ENCODE measurements at places on chromosomes 12 and 14.

DNA sequence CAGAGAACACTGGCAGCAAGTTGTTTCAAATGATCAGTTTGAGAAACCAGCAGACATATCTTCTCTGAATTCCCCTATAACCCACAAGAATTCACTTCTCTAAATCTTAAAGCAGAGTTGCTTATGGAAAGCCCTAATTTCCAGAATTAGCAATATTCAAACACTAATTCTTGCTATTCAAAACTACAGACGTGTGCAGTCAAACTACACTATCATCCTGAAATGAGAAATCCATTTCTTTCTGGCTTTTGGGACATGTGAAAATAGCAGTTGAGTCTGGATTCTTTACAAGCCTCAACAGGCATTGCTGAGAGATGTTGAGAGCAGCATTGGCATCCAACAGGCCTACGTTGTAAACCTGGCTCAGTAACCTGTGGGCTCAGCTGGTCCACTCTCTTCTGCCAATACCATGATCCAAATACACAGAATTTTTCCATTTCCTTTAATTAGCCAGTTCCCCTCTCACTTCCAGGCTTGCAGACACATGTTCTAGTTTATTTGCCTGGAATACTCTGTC lies 74.6 kb upstream of the TMTC1 start:
- DNase-seq = no peak

DNA sequence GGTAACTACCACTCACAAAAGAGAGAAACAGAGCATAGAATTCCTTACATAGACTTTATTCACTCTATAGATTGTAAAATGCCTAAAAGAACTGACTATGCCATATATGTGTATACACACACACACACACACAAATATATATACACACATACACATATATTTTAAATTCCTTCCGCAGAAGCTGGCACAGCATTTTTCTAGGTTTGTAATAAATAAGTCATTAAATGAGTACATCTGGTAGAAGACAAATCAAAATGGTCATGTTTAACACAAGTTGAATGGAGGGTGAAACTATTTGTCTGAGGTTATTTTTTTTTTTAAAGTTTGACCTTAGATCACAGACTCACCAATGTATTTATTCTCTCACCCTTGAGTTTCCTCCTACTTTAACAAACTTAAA lies 58.2 kb downstream of the CCER1 start:
- no peak for DNase-seq

- DNase-seq = no peak
Observed at GRCh38 chr12:82873951-82874350, 187.2 kb downstream of the TMTC2 start.

DNA sequence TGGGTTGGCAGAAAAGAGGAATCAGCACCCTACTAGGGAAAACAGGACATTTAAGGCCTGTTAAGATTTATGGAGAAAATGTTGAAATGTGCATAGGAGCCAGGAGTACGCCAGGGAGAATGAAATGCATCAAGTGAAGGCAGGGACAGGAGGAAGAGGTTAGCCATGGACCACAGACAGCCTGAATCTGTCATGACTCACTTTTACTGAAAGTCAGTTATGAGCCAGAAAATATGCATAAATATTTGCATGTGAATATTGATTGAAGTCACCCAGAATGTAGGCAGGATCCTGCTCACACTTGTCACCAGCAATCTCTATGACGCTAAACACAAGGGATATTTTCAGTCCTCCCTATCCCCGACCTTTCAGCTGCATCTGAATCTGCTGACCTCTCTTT lies 25.1 kb upstream of the CDK17 start:
- no peak for DNase-seq

GRCh38 chr12:2735432-2735831 lies 59.3 kb upstream of the FKBP4 start:
- no peak for DNase-seq

- DNase-seq = no peak
Observed at GRCh38 chr14:22448035-22448904, 140.8 kb downstream of the DAD1 start.

DNA sequence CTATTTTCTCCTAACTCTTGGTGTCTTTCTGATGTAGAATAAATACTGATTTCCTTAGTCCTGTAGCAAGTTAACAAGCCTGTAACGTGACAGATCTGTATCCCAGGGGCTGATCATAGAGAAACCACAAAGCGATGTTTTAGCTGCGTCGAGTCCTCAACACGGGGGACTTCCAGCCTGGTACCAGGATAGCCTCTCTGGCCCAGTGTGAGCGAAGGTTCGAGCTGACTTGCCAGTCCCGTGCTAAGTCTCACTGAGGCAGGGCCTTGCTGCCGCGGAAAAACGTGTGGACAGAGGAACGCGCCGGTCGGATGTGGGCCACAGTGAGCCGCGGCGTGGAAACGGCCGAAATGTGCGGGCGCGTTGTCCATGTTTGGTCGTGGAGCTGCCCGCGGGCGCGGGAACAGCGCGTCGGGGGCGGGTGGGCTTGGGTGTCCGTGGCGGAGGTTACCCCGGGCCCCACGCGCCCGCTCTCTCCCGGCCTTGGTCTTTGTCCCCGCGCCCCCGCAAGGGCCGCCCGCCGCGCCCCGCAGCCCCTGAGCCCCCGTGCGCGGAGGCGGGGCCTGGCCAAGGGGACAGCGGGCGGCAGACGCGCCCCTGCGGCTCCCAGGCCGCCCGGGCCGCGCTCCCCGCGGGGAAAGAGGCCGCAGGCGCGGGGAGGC lies 531 bp upstream of the EML1 start:
- DNase-seq = no peak

- DNase-seq = no peak
Observed at GRCh38 chr12:14261861-14262260, 103.6 kb upstream of the ATF7IP start.

DNA sequence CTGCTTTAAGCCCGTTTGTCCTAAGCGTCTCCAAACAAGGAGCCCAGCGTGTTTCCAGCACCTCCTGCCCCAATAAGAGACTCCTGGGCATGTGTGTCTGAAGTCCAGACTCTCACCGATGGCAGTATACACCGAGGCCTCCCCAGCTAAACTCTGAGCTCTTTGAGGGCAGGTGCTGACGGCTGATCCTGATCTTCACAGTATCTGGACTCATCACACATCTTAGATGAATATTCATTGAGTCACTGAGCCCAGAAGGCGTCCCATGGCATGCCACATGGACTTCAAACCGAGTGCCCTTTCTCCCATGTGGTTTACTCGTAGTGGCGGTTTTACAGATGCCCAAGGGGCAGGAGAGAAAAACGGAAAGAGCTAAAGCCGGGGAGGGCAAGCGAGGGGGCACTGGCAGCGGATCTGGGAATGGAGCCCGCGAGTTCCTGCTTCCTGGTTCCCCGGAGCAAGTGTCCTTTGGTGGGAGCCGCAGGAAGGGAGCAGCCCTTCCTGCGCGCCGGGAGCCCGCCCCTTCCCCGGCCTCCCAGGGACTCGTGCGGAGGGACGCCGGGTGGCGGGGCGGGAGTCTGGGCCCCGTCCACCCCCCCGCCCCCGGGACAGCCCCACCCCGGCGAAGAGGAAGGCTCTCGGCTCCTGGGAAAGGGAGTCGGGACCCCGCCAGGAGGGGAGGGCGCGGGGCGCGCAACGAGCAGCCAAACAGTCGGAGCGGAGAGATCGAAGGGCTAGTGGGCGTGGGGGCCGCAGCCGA lies 585 bp upstream of the TEAD4 start:
- DNase-seq = no peak

GRCh38 chr14:35072226-35072625 lies 26.2 kb downstream of the FAM177A1 start:
- no peak for DNase-seq

DNA sequence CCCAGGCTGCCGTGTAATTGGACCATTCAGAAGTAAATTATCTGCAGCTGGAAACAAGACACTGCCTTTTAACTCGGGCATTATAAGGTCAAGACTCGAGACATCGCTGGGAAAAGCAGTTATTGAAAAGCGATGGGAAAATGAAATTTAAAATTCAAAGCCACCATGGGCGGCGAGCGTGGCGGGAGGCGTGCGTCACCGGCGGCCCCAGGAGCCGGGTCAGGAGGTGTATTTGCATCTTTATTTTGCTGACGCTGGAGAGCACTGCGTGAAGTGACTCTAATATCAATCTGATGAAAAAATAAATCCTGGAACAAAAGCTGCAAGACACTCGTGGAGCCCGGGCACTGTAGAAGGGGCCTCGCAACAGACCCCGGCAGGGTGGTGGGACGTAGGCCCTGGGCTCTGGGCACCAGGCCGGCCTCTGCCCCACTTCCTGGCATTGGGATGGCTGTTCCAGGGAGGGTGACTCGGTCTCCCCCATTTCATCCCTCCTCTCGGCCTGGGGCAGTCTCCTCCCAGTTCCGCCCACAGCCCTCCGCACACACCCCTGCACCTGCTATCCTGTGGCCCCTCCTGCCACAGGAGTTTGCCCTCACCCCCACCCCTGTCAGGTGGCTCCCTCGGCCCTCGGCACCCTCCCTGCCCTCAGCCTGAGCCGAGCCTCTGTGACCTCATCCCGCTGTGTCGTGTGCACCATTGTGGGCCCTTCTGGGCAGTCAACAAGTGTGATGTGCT lies 196.2 kb downstream of the KIF26A start:
- no peak for DNase-seq

DNA sequence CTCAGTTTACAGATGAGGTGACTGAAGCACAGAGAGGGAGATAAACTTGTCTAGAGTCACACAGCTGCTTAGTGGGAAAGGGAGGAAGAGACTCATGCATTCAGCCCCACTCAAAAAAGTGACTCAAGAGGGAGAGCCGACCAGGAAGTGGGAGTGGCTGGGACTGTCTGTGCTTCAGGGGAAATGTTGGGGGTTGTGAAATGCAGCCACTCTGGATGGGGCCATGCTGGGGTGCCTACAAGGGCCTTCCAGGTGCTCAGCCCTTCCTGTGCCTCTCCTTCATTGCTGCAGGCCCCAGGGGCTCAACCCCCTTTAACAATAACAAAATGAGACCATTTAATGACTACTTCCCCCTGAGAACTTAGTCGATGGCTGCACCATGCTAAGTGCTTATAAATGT lies 41.8 kb downstream of the CACNA1C start:
- DNase-seq = no peak

DNA sequence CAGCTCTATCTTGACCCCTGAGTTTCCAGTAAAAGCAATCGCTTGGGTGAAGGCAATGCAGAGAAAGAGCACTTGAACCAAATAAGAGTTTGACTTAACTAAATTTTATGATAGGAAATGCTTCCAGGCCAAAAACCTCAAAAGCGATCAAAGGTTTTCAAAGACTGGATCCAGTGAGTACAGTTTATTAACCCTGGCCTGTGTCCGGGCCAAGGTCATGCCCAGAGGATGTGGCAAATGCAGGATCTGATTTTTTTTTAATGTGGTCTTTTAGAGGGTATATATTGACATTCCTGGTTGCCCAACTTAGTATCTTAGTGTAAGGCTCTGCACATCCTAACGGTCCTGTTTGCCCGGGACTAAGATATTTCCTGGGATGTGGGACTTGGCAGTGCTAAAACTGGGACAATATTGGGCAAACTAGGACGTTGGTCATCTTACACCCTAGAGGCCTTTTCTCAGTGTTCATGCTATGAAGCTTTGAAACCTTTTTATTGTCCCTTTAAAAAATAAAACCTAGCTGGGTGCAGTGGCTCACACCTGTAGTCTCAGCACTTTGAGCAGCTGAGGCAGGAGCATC lies 40.1 kb upstream of the TMED10 start:
- DNase-seq = no peak

DNA sequence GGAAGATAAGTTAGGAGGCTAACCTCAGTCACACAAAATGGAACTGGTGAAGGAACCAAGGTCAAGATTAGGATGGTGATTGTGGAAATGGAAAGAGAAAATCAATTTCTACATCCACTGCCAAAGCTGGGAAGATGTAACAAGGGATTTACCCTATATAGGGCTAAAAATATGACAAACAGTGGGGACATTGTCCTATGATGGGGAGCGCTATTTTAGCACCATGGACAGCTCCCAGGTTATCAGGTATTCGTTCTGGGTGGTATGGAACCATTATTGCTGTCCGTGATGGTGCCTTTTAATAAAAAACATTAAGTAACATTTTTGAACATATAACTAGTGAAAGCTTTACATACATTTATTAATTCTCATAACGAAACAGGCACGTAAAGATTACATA lies 124.0 kb downstream of the NDUFA12 start:
- no peak for DNase-seq

- DNase-seq = no peak
Observed at GRCh38 chr12:66713984-66714383, 35.1 kb upstream of the GRIP1 start.

DNA sequence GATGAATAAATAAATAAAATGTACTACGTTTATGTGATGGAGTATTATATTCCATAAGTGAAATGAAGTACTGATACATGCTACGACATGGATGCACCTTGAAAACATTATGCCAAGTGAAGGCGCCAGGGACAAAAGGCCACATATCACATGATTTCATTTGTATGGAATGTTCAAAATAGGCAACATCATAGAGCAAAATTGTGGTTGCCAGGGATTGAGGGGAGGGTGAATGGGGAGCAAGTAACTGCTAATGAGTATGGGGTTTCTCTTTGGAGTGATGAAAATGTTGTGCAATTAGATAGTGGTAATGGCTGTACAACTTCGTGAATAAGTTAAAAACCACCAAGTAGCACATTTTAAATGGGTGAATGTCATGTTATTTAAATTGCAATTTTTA lies 132.8 kb downstream of the SLC38A4 start:
- DNase-seq = no peak

DNA sequence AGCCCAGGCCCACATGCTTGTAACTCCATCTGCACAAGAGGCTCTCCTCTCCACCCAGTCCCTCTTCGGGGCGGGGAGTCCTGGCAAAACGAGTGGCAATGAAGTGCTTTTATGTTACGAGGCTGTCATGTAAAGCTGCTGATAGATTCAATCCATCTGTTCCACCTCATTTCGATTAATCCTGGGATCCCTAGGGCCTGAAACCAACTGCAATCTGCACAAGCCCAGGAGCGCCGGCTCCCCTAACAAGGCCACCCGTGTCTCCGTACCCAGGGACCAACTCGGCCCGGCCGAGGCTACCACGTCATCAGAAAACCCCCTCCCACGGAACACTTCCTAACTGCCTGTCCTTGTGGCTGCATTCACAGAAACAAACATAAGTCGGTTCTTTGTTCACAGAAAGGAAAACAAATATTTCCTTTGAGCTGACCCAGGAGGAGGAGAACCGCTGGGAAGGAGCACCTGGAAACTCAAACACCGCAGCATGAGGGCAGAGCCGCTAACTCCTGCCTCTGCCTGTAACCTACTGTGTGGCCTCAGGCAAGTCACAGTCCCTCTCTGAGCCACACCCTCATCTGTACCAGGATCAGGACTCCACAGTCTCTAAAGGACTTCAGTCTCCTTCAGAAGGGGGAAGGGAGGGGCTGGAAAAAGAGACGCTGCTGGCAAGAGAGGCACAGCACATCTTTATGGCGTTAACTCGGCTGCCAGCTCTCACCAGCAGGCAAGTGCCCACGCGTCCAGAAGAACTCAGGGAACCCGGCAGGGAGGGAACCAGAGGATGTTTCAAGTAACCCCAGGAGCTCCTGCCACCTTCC lies 47.8 kb downstream of the CCDC88C start:
- no peak for DNase-seq

- DNase-seq = no peak
Observed at GRCh38 chr14:61511558-61511948, 183.8 kb upstream of the HIF1A start.

- no peak for DNase-seq
Observed at GRCh38 chr14:65470404-65470880, 57.9 kb downstream of the FUT8 start.

Measured in stimulated activated CD4-positive, alpha-beta T cell treated with anti-CD3 and anti-CD28 coated beads, Interleukin-1b, Interleukin-23, amount 100 ng/mL, for 1 hour (primary cell).